ENCODE measurements at places on chromosomes 1 and 21.

DNA sequence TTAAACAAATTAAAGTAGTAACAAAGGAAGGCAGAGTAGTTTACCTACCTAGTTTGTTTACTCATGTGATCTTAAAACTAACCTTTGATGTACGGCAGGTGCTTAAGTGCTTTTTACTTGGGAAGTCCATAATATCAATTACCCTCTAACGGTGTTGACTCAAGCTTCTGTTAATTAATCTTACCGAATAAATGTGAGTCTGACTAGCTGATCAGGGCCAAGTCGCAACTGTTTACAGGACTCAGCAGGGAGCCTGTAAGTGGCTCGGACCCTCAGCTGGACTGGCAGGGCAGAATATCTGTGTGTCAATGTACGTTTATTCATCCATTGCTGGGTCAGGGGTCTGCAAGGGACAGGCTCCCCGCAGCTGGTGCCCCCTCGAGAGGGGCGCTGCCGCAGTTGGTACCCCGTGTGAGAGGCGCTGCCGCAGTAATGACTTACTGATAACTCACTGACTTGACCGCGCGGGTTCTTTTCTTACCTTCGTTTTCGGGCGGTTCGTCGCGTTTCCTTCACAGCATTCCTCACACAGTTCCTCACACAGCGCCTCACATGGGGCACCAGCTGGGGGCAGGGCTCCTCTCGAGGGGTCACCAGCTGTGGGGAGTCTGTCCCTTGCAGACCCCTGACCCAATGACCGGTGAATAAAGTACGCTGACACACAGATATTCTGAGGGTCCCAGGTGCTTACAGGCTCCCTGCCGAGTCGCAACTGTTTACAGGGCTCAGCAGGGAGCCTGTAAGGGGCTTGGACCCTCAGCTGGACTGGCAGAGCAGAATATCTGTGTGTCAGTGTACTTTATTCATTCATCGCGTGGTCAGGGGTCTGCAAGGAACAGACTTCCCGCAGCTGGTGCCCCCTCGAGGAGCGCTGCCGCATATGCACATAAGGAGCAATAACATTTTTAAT is 3.0 kb downstream of the FMO1 start:
- DNase-seq, result peak; percentile 96

DNA sequence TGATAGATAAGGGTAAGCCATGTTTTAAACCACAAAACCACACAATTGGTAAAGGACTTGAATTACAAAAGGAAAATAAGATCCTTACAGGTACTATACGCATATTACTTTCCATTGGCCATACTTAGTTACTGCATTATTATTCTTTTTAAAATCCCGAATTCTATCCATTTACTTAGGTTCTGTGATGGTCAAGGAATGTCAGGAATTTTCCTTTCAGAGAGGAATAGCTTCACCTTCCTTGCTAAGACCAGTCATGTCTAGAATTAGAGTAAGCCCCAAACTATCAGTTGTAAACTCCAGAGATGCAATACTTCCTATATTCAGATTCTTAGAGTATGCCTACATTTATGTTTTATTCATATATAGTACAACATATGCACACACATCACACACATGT is 13.7 kb downstream of the EFCAB7 start:
- DNase-seq, result no peak

DNA sequence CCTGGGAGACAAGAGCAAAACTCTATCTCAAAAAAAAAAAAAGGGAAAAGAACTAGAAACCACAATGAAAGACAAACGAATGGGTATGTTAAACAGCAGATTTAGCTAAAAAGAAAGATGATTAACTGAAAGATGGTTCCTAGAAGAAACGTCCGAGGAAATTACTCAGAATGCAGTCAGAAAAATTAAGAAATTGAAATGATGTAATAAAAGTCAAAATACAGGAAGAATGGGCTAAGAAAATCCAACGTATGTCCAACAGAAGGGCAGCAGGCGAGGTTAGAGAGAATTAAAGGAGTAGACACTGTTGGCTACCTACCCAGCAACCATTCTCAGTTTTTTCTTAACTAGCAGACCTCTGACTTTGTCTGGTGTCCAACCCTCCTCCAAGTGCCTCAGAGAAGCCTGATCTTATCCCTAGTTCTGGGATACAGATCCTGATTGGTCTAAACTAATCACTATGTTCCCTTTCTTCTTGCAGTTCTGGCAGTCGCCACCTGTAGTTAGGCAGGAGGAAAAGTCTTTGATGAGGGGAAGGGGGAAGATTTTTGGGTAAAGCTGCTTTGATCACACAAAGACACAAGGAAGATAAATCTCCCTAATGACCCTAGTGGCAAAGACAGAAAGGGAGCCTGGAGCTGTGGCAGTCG is 25.7 kb downstream of the GPR161 start:
- no peak for DNase-seq

GRCh38 chr1:9687120-9687873 is 35.8 kb downstream of the PIK3CD start:
- DNase-seq, result no peak

DNA sequence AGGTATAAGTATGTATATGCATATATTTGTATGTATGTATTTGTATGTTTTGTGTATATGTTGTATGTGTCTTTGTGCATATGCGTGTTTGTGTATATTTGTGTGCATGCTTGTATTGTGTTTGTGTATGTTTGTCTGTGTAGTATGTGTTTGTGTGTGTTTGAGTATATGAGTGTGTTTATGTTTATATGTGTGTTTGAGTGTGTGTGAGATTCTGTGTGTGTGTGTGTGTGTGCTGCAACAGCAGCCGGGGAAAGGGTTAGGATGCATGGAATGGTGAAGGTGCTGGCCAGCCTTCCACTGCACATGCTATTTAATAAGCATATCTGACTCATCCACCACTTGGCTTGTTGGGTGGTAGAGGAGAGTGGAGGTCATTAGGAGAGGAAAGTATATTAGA is 46.6 kb upstream of the RAB4A start:
- DNase-seq, result no peak

- no peak for DNase-seq
Observed at GRCh38 chr1:82994616-82995263, 1004.2 kb downstream of the TTLL7 start.

DNA sequence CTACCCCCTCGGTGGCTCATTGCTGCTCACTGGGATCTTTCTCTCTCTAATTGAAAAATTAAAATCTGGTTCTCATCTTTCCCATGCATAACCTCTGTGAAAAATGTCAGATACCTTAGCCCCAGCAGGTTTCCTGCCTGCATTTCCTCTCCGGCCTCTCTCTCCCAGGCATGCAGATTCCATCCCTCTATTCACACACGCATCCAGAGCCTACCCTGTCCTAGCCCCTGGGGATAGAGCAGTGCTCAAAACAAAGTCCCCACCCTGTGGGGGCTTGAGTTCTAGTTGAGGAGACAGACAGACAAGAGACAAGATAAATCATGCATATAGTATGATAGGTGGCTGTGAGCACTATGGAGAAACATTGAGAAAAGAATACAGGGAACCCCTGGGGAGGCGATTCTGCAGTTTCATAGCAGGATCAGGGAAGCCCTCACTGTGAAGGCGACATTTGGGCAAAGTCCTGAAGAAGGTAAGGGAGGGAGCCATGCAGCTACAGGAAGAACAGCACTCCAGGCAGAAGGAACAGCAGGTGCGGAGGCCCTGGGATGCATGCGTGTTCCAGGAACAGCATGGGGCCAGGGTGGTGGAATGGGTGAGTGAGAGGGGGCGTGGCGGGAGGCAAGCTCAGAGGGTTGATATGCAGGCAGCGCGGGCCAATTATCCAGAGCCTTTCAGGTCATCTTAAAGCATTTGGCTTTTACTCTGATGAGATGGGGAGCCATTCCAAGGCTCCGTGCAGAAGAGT is 3.5 kb upstream of the BSND start:
- no peak for DNase-seq

GRCh38 chr1:48725341-48726046 is 51.2 kb downstream of the BEND5 start:
- DNase-seq, result no peak

GRCh38 chr1:56922070-56922469 is 43.7 kb downstream of the C8B start:
- DNase-seq, result no peak

DNA sequence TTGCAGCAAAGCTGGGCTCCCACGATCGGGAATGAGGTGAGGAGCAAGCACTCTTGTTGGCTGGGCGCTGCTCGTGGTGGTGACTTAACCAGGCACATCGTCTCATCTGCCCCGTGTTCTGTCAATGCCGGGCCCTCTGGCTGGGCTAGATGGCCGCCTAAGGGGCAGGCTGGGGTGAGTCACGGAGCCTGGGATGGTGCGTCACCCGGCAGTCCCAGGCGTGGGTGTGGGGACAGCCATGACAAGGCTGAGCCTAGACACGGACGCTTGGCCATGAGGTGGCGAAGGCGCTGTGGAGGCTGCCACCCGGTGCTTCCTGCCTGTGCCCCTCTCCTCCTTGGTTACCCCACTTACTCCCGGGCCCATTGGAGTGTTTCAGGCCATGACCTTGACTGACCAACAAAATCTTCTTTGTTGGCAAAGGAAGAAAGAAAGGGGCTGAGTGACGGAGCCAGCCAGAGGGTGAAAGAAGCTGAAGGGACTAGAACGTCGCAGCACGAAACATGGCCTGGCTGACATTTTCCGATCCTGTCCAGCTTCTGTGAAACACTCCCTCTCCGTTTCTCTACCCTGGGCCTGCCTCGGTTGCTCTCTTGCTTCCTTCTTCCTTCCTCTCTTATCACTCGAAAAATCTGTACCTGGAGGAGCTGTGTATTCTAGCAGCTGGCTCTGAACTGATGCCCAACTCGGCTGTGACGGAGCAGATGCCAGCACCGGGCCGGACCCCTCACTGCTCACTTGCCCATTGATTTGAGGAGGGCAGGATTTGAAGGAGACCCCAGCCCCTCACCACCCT is 596 bp downstream of the CD247 start:
- DNase-seq, result no peak

- DNase-seq, result no peak
Observed at GRCh38 chr1:151184211-151184610, 5.8 kb downstream of the VPS72 start.

DNA sequence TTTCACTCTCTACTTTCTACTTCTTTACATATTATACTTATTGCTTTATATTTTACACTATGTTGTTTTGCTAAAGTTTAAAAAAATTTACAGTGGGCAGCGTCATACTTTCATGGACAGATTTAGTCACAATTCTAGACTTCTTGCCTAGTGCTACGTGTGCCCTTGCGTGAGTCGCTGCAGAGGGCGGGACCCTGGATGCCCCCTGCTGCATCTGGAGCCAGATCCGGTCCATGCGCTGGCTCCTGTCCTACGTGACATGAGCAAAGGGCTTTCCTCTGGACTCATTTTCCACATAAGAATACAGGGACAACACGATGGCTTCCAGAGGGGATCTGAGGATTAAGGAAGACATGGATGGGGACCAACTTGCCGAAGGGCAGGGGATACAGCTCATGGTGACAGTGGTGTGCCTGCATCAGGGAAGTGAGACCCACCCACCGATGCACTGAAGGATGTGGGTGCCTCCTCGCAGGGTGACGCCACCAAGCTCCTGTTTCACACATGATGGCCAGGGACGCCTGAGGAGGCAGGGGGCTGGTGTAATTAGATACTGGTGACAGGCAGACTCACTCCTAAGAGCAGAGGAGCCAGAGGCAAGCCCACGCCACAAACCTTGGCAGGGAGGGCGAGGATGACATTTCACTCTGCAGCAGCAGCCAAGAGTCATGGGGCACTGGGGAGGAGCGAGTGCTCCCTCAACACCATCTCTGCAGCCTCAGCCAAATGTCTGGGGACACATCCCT is 86.6 kb downstream of the DMRTB1 start:
- DNase-seq, result no peak

DNA sequence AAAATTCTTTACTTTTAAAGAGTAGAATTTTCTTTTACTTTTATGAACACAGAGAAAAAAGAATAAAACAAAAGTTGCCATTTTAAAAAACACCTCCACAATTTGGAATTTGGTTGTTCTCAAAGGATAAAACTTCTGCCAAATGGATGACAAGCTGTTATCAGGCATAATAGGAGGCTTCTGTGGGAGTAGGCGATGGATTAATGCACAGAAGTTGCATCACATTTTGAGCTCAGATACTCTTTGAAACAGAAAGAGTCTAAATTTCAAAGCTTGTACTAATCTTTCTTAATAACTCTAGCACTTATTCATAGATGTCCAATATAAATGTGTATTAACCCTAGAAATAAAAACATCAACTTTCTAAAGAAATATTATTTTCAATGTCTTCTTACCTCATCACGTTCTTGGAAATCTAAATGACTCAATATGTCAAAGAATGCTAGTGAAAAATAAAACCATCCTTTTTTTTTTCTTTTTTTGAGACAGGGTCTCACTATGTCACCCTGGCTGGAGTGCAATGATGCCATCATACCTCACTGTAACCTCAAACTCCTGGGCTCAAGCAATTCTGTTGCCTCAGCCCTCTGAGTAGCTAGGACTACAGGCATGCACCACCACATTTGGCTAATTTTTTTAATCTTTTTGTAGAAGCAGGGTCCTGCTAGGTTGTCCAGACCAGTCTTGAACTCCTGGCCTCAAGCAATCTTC is 112.8 kb upstream of the USP25 start:
- no peak for DNase-seq

DNA sequence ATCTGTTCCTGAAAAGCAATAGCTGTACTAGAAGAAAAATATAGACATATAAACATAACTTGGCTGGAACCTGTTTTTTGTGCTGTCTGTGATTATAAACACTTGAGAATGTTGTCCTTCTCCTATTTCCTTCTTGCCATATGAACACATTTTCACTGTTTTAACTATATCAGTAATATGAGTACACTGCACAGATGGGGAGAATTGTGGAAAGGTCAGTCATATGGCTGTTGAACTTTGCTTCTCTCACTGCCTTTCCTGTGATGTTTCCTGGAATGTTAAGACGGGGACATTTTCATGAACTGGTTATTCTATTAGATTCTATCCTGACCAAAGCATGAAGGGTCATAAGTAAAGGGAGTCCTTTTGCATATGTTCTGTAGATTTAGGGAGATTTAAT is 24.9 kb downstream of the HMCN1 start:
- no peak for DNase-seq

DNA sequence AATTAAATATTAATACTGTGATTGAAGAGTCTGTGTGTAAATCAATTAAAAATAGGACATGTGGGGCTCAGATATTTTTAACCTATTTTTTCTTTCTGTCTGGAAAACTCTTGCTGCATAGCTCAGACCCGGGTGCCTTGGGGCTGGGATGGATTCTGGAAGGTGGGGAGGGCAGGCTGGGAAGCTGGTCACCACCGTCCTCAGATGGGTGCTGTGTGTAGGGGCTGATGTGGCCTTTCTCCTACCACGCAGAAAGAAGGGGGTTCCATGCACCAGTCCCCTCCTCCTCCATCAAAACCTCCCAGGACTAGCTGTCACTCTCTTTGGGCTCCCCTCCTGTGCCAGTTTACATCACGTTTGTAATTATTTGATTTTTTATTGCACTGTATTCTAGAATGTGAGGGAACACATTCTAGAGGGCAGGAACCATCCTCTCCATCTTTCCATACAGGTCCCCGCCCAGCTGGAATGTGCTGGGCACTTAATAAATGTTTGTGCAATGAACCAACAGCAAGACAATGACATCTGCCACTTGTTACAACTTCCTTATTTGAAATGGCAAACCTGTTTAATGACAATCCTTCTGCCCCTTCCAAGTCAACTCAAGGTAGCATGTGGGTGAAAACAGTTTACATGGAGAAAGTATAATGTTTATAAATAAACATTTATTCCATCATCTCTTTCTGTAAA is 104.3 kb downstream of the EDEM3 start:
- no peak for DNase-seq
